Nucleus accumbens (tissue), 56 donors: ENCODE measurements at places on chromosomes 5 and 9.

DNA sequence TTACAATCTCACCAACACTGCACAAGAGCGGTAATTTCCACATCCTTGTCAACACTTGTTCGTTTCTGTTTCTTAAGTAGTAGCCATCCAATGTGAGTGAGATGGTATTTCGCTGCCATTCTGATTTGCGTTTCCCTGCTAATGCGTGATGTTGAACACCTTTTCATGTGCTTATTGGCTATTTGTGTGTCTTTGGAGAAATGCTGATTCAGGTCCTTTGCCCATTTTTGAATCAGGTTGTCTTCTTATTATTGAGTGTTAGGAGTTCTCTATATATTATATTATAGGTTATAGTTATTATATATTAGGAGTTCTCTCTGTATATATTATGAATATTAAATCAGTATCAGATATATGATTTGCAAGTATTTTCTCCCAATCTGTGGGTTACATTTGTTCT lies 59.9 kb upstream of the IRX4 start:
- no peak for DNase-seq

- DNase-seq = no peak
Measured at GRCh38 chr5:132688536-132689339, 14.9 kb downstream of the IL4 start.

DNA sequence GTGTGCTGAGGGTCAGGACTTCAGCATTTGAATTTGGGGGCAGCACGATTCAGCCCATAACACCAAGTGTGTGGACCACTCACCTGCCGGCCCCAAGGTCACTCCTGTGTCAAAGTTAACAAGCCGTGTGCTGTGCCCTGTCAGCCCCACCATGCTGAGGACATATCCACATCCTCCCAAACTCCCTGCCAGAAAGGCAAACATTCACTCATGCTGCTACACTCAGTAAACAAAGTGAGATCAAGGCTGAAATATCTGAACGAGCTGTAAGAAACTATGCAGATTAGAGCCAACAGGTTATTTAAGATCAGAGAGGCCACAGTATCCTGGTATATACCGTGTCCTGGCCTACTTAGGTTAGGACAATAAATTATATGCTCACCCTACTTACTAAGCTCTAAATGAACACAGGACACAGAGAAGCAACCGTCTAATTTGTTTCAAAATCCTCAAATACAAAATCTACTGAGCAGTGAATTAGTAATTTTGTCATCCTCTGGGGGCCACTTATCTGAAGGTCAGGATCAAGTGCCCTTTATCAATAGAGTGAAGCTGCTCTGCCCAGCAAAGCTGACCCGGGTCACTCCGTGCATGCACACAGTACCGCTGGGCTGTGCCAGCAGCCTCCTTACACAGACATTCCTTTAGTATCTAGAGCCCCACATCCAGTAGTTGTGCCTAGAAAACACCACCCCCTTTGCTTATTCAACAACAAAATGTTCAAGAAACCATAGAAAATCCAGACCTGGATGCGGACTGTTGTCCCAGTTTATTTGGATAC lies 28.2 kb downstream of the RETREG1 start:
- DNase-seq = no peak

- DNase-seq = no peak
Measured at GRCh38 chr5:110104726-110105669, 415.3 kb downstream of the MAN2A1 start.

DNA sequence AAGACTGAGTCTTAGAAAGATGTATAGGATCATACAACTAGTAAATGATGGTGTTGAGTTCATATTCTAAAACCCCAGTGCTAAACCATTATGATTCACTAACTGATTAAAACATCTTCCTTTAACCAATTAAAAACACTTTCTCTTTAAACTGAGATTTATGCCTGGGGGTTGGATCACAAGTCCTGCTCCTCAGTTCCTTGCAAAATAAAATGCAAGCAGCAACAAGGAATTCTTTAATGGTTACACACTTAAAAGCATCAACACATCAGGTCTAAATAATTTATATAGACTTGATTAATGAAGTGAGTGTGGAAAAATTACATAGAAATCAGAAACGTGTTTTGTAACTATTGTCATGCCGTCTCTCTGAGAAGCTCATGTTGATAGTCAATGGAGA lies 189.2 kb downstream of the TARS1 start:
- no peak for DNase-seq

- DNase-seq = no peak
Measured at GRCh38 chr5:640461-641330, 28.6 kb downstream of the CEP72 start.

DNA sequence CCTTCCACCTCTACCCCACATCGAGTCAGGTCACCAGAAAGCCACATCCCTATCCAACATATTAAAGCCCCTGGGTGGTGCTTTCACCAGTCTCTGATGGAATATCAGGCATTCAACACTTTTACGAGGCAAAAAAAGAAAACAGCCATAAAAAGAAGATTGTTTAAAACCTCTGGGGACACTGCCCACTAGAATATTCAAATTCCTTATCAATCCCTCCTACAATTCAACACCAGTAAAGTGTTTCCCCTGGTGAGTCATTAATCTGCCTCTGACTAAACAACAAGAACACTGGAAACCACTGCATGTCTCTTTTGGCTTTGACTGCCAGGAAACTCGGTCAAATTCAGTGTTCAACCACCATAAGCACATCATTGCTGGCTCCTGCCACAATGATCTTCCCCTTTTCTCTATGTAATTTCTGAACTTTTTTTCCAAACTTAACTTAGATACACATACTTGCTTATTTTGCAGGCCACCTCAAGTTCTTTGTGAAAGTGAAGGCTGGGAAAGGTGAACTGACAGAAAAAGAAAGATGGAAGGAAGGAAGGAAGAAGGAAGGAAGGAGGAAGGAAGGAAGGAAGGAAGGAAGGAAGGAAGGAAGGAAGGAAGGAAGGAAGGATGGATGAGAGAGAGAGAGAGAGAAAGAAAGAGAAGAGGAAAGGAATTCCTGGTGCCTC lies 105.3 kb downstream of the PAX5 start:
- DNase-seq = no peak

DNA sequence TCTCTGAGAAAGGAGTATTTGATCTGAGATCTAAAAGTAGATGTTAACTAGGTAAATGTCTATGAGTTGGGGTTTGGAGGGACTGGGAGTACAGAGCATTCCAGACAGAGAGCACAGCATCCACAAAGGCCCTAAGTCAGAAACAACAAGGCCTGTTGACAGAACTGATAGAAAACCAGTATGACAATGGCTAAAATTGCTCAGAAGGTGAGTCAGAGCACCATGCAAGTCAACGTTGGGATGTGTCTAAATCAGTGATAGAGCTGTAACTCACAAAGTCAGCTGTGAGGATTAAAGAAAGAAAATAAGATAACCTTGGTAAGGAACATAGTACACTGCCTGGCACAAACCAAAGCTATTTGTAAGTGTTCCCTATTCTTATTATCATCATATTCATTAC lies 124.0 kb downstream of the CETN3 start:
- no peak for DNase-seq

DNA sequence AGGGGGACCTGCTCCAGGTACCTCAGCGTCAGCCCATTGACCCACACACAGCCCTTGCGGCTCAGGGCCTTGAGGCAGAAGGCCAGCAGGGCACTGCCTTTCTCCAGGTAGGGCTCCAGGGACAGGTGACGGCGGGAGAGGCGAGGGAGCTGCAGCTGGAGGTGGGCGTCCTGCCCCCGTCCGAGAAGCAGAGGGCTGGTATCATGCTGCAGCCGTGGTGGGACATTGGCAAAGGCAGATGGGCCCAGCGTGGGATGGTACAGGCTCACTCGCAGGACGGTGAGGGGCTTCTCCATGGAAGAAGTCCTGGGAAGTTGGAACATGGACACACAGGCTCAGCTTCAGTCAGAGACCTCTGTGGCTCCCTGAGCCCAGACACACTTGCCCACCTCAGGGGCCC lies 2.5 kb upstream of the DCANP1 start:
- no peak for DNase-seq

GRCh38 chr9:87861332-87861731 lies 21.3 kb upstream of the SPATA31E1 start:
- DNase-seq = no peak

DNA sequence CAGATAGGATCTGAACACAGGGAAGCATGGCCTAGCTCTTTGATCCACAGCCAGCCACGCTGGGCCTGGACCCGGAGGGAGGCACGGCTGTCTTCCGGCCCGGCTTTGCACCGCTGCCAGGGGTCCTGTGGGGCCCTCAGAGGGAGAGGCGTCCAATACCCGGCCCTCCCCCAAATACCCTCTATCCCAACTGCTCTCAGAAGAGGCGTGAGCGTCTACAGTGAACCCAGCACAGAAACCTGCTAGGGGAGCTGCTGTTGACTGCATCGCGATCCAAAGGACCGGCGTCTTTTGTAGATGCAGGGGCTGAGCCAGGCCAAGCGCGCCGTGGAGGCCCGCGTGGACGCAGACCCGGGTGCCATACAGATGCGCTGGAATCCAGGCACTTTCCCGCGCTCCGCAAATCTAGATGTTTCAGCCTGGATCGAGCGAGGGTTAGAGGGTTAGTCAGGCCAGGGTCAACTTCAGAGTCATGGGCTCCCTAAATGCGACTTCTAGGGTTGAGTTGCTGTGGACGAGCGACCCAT lies 1.1 kb upstream of the TCF7 start:
- no peak for DNase-seq

- no peak for DNase-seq
Measured at GRCh38 chr9:81814794-81815464, 113.3 kb upstream of the SPATA31D4 start.

DNA sequence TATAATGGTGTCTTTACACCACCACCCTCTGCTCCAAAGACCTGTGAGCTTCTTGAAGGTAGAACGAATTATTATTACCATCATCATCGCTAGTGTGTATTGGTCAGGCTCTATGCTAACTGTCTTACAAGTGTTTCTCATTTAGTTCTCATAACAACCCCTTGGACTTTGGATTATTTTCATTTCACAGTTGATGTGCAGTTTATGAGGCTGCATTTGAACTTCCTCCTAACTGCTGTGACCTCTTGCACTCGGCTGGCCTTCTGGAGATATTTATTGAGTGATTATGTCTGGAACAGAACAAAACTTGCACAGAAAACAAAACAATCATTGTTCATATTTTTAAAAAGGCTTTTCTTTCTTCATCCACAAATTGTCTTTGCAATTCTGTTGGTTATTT lies 306.3 kb upstream of the SGCD start:
- DNase-seq = no peak

GRCh38 chr5:181261320-181262049 lies 542 bp upstream of the TRIM52 start:
- DNase-seq = no peak

DNA sequence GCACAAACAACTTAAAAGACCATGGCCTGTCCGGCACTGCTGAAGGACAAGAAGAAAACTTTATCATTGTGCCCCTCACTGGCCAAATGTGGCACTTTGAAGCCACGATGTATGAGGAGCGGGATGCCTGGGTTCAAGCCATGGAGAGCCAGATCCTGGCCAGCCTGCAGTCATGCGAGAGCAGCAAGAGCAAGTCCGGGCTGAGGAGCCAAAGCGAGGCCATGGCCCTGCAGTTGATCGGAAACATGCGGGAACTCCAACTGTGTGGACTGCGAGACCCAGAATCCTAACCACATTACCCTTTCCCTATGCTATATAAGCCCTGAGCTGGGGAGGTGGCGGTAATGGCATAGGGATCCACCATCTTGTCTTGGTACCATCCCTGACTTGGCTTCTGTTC lies 497.9 kb downstream of the ANXA1 start:
- DNase-seq = no peak

DNA sequence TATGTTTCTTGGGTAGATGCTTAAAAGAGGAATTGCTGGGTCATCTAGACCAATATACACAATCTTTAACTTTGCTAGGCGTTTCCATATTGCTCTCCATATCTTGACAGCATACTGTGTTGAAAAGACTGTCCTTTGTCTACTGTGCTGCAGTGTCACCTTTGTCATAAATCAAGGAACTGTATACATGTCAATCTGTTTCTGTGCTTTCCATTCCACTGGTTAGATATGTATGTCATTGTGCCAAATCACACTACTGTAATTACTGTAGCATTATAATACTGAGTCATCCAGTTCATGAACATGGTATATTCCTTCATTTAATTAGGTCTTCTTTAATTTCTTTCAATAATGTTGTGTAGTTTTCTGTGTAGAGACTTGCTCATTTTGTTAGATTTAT lies 149.7 kb upstream of the RASGRF2 start:
- DNase-seq = no peak

- DNase-seq = no peak
Measured at GRCh38 chr5:69105996-69106906, 12.4 kb downstream of the SLC30A5 start.

- DNase-seq = no peak
Measured at GRCh38 chr5:14016549-14016948, 72.1 kb upstream of the DNAH5 start.

DNA sequence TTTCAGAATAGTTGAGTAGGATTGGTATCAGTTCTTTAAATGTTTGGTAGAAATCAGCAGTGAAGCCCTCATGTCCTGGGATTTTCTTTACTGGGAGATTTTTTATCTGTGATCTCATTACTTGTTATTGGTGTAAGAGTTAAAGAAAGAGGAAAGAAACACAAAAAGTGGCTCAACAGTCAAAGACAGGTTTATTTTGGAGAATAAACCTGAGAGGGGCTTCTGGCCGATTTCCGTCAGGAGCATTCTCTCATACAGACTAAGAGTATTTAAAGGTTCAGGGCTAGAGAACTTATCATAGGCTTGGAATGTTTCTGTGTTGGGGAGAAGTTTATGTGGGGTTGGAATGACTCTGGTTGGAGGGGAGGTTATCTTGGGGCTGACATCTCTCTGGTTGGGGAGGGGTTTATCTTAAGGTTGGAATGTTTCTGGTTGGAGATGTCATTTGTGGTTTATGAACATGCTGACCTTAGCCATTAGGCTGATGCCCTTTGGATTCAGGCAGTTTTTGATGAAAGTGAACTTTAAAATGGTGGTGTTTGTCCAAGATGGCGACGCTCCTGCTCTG lies 62.5 kb downstream of the CFAP95 start:
- DNase-seq = no peak

DNA sequence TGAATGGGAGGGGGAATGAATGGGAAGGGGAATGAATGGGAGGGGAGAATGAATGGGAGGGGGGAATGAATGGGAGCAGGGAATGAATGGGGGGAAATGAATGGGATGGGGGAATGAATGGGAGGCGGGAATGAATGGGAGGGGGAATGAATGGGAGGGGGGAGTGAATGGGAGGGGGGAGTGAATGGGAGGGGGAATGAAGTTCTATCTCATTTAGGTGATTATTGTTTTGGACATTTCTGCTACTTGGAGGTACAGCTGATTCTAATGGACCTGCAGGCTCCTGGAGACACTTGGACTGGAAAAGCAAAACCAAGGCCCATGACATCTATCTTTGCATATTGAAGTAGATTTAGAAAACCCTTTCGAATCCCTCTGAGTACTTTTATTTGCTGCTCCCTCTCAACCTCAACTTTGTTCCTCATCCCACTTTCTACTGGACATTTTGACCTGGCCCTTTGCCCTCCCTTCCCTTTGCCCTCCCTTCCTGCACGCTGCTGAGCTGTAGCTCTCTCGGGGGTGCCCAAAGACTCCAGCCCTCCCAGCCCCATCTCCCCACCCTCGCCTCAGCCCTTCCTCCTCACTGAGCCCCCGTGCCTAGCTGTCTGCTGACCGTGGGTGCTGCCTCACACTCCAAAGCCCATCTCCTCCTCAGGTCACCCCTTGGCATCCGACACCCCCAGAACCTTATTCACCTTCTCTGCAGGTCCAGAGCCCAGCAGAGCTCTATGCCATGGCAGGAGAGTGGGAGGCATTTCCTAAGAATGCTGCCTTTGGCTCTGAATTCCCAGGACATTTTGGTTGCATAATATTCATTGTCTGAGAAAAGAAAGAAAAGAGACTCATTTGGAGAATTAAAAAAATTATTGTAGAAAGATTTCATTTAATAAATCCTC lies 19.9 kb upstream of the LPCAT1 start:
- DNase-seq = no peak

- no peak for DNase-seq
Measured at GRCh38 chr5:14212838-14213237, 69.7 kb downstream of the TRIO start.
